ENCODE measurements at places on chromosomes 12 and 14. TPM values are rescaled to one million over a fixed set of nuclear protein-coding genes. Genes with fewer than 3 reads are reported as not detected.
A peak's percentile ranks its signal among the peaks of the same experiment; 100 is the strongest.

- no peaks in the 10 kb centered on the region for H3K4me1 ChIP-seq
- no peak overlapping the region for H3K27ac ChIP-seq
- H3K36me3 ChIP-seq, result no peaks in the 10 kb centered on the region
Measured at GRCh38 chr14:96588410-96589257, 86.5 kb downstream of the PAPOLA start.

SLC10A1 gene
- total RNA-seq, result not detected

GRCh38 chr14:51563560-51563959 is 88.2 kb upstream of the FRMD6 start:
- no peaks in the 10 kb centered on the region for H3K36me3 ChIP-seq
- DNase-seq, result no peak
- H3K4me1 ChIP-seq, result no peaks in the 10 kb centered on the region
- H3K4me3 ChIP-seq, result no peak overlapping the region
- no peak overlapping the region for H3K27ac ChIP-seq
- H3K27me3 ChIP-seq, result no peaks in the 10 kb centered on the region

DNA sequence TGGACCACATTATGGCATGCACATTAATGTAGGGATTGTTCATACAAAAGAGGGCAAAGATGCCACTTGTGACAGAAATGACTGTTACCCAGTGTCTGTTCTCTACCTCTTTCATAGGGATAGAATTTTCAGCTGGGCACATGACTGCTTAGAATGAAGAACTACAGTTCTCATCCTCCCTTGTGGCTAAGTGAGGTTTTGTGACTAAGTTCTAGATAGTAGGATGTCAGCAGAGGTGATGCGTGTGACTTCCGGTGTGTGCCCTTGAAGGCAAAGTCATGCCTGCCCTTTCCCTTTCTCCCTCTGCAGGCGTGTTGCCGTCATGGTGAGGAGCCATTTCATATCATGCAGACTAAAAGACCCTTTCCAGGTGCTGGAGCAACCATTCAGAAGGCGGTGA is 99.3 kb downstream of the CACNA1C start:
- no peak overlapping the region for H3K27ac ChIP-seq
- H3K36me3 ChIP-seq, result no peaks in the 10 kb centered on the region
- no peaks in the 10 kb centered on the region for H3K27me3 ChIP-seq
- peaks cover 15% of the 10 kb centered on the region for H3K4me1 ChIP-seq
- no peak overlapping the region for H3K4me3 ChIP-seq

DNA sequence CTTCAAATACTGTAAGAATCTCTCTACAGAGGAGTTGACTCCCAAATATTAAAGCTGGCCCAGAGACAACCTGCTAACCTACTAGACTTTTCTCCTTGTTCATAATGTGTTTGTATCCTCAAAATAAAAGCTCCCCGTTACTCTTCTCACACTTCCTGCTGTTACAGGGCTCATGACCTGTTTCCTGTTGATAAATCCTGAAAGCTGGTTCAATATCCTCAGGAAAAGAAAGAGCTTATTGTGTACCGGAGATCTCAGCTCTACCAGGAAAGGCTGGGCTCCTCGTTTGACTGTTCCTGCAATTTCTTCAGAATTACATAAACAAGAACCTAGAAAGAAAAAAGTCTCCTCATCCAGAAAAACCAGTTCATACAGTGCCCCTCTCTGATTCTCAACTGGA is 30.8 kb downstream of the CLEC1A start:
- no peaks in the 10 kb centered on the region for H3K4me1 ChIP-seq
- no peak for DNase-seq
- no peaks in the 10 kb centered on the region for H3K27me3 ChIP-seq
- no peak overlapping the region for H3K4me3 ChIP-seq
- H3K36me3 ChIP-seq, result no peaks in the 10 kb centered on the region
- H3K27ac ChIP-seq, result no peak overlapping the region

- no peak overlapping the region for H3K4me3 ChIP-seq
- H3K4me1 ChIP-seq, result no peaks in the 10 kb centered on the region
- DNase-seq, result no peak
Measured at GRCh38 chr14:52189325-52189724, 78.2 kb upstream of the PTGDR start.

HOXC6 gene
- total RNA-seq, result 0.70 TPM

DNA sequence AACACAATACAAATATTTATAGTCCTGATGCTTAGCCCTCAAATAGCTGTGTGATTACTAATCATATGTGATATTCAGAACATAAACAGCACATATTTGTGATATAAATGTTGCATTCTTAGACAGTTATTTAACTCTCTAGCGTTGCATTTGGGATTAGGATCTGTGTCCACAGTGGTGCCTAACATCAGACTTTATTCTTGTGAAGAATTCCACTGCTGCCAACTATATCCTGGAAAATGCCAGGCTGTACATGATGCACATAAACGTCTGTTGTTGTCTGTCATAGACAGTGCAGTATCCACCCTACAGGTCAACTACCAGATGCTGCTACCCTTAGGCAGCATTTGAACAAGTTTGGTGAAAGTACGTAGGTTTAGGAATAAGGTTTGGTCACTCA is 39.0 kb downstream of the SLC38A4 start:
- H3K27ac ChIP-seq, result no peak overlapping the region
- no peaks in the 10 kb centered on the region for H3K27me3 ChIP-seq
- H3K36me3 ChIP-seq, result no peaks in the 10 kb centered on the region
- H3K4me3 ChIP-seq, result no peak overlapping the region
- no peak for DNase-seq
- H3K4me1 ChIP-seq, result no peaks in the 10 kb centered on the region

DNA sequence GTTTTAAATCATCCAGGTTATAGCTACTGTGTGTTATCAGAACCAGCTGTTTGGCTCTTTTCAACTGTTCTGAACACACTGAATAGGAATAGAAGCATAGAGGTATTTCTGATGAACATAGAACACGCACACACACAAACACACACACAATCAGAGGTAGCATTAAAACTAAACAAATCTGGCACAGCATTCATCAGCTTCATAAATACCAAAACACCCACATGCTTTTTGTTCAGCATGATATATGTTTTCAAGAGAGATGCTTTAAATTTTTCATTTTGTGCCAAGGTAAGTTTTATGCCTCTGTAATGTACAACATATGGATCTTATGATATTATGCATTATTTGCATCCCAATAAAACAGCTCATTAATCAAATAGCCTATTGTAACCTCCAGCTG is 208.6 kb downstream of the GALC start:
- H3K4me1 ChIP-seq, result no peaks in the 10 kb centered on the region
- no peaks in the 10 kb centered on the region for H3K27me3 ChIP-seq
- no peak overlapping the region for H3K27ac ChIP-seq
- no peaks in the 10 kb centered on the region for H3K36me3 ChIP-seq
- no peak overlapping the region for H3K4me3 ChIP-seq

DNA sequence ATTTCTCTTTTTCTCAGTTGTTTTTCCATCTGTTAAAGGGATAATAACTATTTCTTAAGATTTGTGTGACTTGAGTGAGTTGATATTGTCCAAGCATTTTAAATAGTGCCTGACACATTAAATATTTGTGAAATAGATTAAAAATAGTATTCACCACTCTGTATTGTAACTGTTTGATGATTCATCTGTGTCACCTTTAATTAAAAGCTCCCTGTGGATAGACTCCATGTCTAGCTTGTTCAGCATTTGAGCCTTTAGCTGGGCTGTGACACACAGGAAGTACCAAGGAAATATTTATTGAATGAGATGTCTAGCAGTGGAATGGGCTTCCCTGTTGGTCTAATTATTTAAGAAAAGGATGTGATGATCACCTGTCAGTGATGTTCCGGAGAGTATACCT is 1.8 kb upstream of the GLIPR1L2 start:
- no peaks in the 10 kb centered on the region for H3K4me1 ChIP-seq
- H3K4me3 ChIP-seq, result no peak overlapping the region
- H3K27me3 ChIP-seq, result no peaks in the 10 kb centered on the region
- H3K36me3 ChIP-seq, result no peaks in the 10 kb centered on the region
- H3K27ac ChIP-seq, result peak overlapping the region; percentile 1

GRCh38 chr14:63200035-63200740 is 4.1 kb upstream of the RHOJ start:
- no peaks in the 10 kb centered on the region for H3K27me3 ChIP-seq
- no peak for DNase-seq
- H3K27ac ChIP-seq, result no peak overlapping the region
- H3K36me3 ChIP-seq, result no peaks in the 10 kb centered on the region
- H3K4me3 ChIP-seq, result no peak overlapping the region

DNA sequence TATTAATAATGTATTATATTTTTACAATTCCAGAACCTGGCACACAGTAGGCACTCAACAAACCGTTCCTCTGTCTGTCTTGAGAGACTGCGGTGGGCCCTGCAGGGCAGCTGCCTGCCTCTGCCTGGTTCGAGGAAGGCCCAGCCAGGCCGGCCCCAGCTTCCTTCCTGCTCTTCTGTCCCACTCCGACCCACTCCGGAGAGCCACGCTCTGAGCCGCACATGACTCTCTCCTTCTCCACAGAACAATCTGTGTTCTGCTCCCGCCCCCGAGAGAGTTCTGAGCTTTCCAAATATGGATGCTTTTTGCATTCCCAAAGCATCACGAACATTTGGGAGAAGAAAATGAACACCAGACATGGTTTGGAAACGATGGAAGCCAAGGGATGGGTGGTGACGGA is 57.3 kb downstream of the TTC7B start:
- peak overlapping the region; percentile 80 for H3K27ac ChIP-seq
- H3K36me3 ChIP-seq, result no peaks in the 10 kb centered on the region
- H3K4me1 ChIP-seq, result no peaks in the 10 kb centered on the region
- H3K27me3 ChIP-seq, result no peaks in the 10 kb centered on the region
- peak overlapping the region; percentile 34 for H3K4me3 ChIP-seq

DNA sequence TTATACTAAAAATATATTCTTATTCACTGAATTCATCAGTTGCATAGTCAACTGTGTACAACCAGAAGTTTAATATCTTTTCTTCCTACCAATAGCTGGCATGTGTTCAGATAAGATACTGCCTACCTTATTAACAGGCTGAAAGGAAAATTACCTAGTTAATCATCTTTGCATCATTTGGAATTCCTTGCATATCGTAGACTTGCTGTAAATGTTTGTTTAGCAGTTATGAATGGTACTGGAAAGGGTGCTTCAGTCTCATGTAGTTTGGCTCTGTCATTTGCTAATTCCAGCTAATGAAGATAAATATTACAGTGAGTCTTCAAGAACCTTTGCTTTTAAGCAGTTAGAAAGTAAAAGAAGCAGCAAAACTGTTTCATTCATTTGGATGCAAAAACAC is 84.4 kb downstream of the PPHLN1 start:
- H3K27me3 ChIP-seq, result no peaks in the 10 kb centered on the region
- no peak for DNase-seq
- no peak overlapping the region for H3K27ac ChIP-seq
- no peaks in the 10 kb centered on the region for H3K4me1 ChIP-seq

DNA sequence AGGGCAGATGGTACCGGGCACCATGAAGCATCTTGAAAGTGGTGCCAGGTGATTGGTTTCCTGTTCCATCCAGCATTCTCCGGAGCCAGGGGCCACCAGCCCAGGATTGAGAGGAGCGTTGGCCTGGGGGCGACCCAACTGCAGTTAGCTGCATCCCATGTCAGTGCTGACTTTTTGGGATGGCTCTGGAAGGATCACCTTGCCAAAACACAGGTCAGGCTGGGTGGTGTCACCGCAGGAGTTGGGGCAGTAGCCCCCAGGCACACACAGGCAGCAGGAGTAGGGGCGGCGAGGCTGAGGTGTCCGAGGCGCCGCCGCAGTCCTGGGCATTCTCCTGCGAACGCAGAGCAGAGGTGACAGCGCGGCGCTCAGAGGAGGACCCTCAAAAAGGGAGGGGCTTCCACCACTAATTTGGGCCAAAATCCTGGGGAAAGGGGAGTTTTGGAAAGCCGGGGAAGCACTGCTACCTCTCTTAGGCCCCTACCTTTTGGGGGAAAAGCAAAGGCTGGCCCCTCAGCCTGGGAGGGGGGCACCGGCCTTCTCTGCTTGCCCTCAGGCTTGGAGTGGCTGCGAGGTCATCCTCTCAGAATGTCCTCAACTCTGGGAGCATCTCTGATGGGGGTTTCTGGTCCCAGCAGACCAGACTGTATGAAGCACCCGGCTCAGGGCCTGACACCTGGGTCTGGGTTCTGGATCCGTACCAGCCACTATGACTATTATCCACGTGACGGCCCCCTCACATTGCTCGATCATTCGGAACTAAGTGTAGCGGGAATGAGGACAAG is 26.7 kb upstream of the LRTM2 start:
- no peak overlapping the region for H3K4me3 ChIP-seq
- H3K27ac ChIP-seq, result no peak overlapping the region
- no peaks in the 10 kb centered on the region for H3K4me1 ChIP-seq
- no peaks in the 10 kb centered on the region for H3K36me3 ChIP-seq
- H3K27me3 ChIP-seq, result no peaks in the 10 kb centered on the region

DNA sequence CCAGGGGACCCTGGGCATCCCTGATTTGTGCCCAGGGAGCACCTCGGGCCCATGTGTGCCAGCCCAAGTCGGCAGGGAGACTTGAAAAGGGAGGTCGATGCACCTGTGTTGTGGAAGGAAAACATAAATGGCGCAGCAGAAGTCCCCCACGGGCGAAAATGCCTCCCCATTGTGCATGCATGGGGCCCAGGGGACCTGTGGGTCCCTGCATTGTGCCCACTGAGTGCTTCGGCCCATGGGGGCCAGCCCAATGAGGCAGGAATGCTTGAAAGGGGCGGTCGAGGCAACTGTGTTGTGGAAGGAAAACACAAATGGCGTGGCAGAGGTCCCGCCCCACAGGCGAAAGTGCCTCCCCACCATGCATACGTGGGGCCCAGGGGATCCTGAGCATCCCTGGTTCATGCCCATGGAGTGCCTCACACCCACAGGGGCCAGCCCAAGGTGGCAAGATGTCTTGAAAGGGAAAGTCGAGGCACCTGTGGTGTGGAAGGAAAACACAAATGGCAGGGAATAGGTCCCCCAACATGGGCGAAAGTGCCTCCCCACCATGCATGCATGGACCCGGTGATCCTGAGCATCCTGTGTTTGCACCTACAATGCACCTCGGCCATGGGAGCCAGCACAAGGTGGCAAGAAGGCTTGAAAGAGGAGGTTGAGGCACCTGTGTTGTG is 368.0 kb downstream of the ALG10 start:
- no peaks in the 10 kb centered on the region for H3K27me3 ChIP-seq
- DNase-seq, result peak; percentile 14
- H3K4me3 ChIP-seq, result no peak overlapping the region
- H3K4me1 ChIP-seq, result no peaks in the 10 kb centered on the region
- H3K36me3 ChIP-seq, result no peaks in the 10 kb centered on the region

ARHGEF25 gene
- 10.1 TPM for total RNA-seq

CISTR gene
- total RNA-seq, result not detected

COL2A1 gene
- not detected for total RNA-seq

DNA sequence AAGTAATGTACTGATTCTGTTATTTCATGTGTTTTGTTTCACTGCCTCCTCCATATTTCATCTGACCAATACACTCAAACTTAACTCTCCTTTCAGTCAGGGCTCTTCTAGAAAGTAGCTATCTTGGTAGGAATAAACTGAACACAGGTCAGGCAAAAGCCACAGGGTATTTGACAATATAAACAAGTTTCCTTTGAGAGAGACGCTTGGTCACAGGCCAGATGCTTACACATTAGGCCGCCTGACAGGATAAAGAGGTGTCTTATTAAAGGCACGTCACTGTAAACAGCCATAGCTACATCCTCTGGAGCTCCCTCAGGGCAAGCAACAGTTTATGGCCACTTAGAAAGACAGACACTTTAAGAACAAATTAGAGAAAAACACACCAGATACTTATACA is 607.5 kb downstream of the SLC6A15 start:
- no peaks in the 10 kb centered on the region for H3K27me3 ChIP-seq
- no peaks in the 10 kb centered on the region for H3K4me1 ChIP-seq
- no peak overlapping the region for H3K27ac ChIP-seq
- no peak overlapping the region for H3K4me3 ChIP-seq

SYT1 gene
- total RNA-seq, result 1.6 TPM

All from Peyer's patch (tissue), 4 donors.